Hematopoietic multipotent progenitor cell treated with erythropoietin and hydrocortisone succinate and interleukin-3 and kit ligand, for 4 days (in vitro differentiated cells): ENCODE measurements at places on chromosomes 1 and 21.

DNA sequence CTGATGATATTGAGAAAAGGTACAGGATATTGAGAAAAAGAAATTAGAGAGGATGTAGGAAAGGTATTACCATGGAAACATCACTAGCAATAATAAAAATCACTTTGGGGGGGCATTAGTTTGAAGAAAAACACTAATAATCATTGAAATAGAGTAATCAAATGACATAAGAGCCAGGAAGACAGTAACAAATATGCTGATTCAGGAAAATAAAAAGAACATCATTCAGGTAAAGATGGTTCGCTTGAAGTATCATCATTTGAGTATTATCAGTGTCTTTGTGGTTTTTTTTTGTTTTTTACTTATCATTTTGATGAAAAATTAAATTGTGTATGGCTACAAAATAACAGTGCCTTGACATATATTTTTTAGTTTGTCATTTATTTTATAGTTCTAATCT lies 164.5 kb downstream of the IFI44 start:
- DNase-seq = no peak

GRCh38 chr1:211675230-211676105 lies at the start of gene NEK2:
NEK2 (minus strand) TSS chr1:211675621; CDS start chr1:211675479, 142 bp downstream.
- DNase-seq = peak; percentile 97

DNA sequence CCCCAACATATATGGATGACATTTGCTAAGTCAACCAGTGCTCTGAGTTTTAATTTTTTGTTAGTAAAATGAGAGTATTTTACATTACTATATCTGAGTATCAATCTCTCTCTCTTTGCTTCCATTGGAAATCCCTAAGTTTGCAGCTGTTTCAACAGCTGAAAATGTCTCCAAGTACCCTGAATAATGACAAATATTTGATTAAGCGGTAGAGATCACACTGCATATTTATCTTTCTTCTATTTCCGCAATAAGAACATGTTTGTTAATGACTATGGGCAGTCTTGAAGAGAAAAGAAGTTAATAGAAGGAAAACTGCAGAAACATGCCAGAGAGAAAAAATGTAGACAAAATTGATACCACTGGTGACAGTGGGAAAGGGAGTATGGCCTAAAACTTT lies 1117.5 kb downstream of the NCAM2 start:
- no peak for DNase-seq

DNA sequence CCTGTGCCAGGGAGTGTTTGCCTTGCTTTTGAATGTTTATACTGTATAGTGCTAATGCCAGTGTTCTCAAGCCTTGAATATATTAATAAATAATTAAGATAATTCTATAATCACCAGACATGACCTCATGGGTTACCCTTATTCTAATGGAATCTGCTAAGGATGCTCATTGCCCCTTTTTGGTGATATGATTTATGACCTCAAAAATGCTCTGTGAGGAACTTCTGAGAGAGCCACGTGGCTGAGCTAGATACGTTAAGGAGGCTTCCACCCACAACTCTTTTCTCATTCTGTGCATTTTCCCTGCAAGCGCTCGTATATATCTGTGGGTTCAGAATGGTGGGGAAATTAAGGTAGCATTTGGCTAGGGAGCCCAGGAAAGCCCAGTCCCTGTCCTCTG lies 19.6 kb upstream of the SLC30A1 start:
- DNase-seq = no peak

DNA sequence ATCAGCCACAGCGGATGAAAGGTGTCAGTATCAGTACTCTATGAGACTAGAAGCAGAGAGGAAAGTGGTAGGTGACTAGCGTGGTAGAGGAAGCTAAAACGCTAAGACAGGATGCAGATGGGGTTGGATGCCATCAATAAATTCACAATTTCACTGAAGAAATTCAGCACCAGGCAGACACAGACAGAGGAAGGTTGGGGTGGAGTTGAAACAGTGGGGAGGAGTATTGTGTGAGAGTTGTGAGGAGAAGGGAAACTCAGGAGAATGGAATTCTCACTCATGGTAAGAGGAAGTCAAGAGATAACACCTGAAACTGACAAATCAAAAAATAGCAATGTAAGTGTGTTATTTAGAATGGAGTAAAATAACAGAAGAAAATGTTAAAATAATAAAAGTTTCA lies 208.5 kb upstream of the DAB1 start:
- no peak for DNase-seq

- DNase-seq = no peak
Measured at GRCh38 chr1:59004755-59005154, 220.9 kb upstream of the JUN start.

DNA sequence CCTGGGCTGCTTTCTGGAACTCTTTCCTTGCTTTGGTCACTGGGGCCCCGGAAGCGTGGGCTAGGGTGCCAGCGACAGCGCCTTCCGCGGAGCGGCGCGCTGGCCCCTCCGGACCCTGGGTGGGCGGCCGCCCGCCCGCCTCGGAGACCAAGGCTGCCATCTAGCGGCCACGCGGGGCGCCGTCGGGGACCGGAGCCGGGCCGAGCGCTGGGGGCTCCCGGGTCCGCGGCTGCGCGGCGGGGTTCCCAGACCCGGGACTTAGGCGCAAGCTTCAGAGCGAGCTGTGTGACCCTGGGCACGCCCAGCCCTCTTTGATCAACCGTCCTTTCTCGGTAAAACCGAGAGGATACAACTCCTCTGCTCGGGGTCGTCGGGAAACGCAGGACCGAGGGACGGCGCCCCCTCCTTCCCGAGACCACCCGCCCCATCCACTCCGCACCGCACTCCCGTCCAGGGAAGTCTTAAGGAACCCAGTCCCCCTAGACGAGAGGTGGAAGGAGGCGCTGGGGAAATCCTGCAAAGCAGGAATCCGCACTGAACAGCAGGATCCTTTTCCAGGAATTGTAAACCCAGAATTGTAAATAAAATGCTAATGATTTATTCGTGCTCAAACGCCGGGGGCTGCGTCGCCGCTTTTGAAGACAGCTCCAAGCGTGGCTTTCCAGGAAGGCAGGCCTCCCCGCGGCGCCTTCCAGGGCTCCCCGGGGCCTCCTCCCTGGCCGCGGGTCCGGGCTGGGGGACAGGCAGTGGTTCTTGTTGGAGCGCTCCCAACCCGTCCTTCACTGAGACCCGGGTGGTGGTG lies 41.2 kb downstream of the RRAGC start:
- DNase-seq = peak; percentile 59

DNA sequence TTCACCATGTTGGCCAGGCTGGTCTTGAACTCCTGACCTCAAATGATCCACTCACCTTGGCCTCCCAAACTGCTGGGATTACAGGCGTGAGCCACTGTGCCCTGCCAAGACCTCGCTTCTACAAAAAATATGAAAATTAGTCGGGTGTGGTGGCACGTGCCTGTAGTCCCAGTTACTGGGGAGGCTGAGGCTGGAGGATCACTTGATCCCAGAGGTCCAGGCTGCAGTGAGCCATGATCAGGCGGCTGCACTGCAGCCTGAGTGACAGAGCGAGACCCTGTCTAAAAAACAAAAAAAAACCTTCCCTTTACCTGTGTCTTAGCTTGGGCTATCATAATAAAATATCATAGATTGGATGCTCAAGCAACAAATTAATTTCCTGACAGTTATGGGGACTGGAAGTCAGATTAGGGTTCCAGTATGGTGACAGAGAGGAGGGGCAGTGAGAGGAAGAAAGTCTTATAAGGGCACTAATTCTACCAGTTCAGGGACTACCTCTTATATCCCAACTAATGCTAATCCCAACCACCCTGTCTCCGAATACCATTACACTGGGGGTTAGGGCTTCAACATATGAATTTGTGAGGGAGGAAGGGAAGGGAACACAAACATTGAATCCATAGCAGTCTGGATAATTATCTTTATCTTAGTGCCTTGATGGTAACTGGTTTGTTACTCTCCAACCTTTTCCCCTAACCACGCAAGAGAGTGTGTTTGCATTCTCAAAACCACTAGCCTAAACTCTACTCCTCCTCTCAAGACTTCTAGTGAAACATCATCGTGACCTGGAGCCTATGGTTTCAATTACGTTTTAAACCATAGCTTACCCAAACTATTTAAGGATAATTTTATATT lies 1.0 kb upstream of the NAXE start:
- no peak for DNase-seq

GRCh38 chr1:92762355-92762754 lies 22.6 kb downstream of the EVI5 start:
- DNase-seq = no peak

GRCh38 chr1:212037900-212038299 lies 2.4 kb downstream of the DTL start:
- DNase-seq = peak; percentile 9

- DNase-seq = no peak
Measured at GRCh38 chr1:8764293-8764937, 53.0 kb downstream of the RERE start.

DNA sequence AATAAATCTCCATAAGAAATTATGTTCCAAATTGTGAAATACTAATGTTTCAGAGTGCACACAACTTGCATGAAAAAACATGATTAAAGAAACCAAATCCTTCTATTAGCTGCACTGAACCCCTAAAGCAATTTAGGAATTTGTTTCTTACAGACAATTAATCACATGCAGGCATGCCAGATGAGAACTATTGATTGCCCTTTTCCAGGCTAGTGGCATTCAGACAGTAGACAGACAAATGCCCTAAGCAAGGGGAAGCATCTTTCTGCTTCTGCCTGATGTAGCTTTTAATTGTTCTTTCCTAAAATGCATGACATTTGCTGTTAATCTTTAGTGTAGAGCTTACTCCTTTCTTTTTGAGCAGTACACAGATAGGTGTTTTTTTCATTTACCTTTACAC lies 229.5 kb downstream of the DPYD start:
- no peak for DNase-seq

DNA sequence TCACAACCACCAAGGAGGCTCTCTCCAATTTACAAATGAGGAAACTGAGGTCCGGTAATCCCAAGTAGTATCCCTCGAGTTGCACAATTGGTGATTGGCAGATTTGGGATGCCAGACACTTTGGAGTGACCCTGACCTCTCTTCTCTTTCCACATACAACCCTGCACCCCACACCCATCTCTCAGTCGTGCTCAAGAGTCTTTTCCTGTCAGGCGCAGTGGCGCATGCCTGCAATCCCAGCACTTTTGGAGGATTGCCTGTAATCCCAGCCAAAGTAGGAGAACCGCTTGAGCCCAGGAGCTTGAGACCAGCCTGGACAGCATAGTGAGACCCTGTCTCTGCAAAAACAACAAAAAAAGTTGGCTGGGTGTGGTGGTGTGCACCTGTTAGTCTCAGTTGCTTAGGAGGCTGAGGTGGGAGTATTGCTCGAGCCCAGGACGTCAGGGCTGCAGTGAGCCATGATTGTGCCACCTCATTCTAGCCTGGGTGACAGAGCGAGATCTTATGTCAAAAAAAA lies 91.1 kb upstream of the LPGAT1 start:
- DNase-seq = no peak

DNA sequence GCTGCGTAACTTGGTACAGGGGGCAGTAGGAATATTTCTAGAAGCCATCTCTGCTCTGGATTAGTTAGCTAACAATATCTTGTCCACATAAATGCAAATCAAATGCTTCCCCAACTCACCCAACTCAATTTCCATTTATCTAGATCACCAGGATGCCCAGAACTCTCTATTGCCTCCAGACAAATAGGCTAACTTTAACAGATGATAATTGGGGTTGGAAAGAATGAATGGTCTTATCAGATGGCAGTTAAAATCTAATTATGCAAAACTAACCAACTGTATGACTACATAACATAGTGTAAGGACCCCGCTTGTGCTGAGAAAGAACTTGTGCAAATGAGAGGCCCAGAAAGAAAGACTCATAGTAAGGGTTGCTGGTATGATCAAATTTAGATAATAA lies 1024.8 kb downstream of the PLA2G4A start:
- DNase-seq = no peak

- no peak for DNase-seq
Measured at GRCh38 chr1:245812278-245812677, 657.5 kb downstream of the KIF26B start.

GRCh38 chr1:160163615-160164014 lies 12.2 kb downstream of the ATP1A4 start:
- DNase-seq = peak; percentile 54

- DNase-seq = no peak
Measured at GRCh38 chr1:155254228-155254713, 1.0 kb downstream of the ENTREP3 start.

DNA sequence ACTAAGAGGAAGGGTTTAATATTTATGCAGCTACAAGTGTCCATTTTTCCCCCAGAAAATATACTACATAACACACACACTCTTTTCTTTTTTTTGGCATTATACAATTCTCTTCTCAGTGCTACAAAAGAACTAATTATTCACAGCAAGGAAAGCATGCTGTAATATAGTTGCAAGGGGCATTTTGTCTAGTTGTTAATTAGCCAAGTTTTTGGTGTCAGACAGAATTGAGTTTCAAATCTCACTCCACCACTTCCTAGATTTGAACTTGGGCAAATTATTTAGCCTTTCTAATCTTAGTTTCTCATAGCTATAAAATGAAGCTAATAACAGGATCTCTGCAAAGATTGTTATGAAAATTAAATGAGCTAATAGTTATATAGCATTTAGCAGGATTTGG lies 60.0 kb upstream of the VTCN1 start:
- DNase-seq = no peak

GRCh38 chr1:22699681-22700520 lies 10.7 kb upstream of the EPHB2 start:
- no peak for DNase-seq

DNA sequence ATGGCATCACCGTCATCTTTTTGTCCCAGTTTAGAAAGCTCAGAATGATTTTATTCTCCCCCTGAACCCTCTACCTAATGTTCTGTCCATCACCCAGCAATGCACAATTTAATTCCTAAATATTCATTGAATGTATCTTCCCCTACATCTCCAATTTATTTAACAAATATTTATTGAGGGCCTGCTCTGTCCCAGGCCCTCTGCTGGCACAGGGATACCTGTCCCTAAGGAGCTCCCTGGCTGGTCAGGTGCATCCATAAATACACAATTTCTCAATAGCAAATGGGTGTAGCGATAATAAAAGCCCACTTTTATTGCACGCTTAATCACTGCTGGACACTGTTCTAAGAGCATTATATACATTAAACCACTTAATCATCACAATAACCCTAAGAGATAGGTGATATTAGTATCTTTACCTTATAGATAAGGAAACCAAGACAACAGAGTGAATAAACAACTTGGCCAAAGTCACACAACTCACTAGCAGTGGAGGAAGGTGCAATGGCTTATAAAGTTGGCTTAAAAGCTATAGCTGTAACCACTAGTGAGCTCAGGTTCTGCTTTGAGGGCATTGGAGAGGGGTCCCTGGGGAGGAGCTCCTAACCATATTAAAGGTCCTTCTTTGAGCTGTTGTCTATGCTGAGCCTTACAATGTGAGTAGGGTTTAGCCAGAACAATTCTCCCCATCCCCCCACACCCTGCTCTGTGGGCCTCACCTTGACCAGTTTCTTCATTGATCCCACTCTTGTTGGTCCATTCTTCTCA lies 126.3 kb upstream of the JUN start:
- no peak for DNase-seq

GRCh38 chr1:198387587-198387986 lies 152.9 kb downstream of the ATP6V1G3 start:
- no peak for DNase-seq

DNA sequence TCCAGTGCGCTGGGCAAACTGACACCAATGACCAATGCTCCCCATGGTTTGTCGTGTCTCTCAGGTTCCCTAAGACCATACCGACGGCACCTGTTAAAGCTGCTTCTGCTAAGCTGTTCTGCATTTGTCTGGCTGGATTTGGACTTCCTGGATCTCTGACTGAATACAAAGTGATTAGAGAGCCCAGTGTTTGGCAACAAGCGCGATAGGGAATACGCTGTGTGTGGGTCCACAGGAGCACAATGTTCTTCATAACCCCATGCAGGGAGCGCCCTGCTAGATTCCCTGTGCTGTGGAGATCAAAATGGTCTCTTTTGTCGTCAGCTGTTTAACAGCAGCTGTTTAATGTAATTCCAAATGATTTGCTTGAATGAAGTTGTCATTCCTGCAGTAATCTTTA lies 26.0 kb upstream of the ESRRG start:
- no peak for DNase-seq
